ENCODE measurements at places on chromosomes 7 and 10. TPM values are rescaled to one million over a fixed set of nuclear protein-coding genes. Genes with fewer than 3 reads are reported as not detected.

- DNase-seq: no peak
- no peak overlapping the region for H3K4me3 ChIP-seq
Measured at GRCh38 chr7:142094861-142095260, 16.7 kb upstream of the MGAM2 start.

- H3K36me3 ChIP-seq: no peaks in the 10 kb centered on the region
- H3K27me3 ChIP-seq: peaks cover 4% of the 10 kb centered on the region
- no peaks in the 10 kb centered on the region for H3K4me1 ChIP-seq
Measured at GRCh38 chr10:25294032-25294926, 119.5 kb downstream of the GPR158 start.

DNA sequence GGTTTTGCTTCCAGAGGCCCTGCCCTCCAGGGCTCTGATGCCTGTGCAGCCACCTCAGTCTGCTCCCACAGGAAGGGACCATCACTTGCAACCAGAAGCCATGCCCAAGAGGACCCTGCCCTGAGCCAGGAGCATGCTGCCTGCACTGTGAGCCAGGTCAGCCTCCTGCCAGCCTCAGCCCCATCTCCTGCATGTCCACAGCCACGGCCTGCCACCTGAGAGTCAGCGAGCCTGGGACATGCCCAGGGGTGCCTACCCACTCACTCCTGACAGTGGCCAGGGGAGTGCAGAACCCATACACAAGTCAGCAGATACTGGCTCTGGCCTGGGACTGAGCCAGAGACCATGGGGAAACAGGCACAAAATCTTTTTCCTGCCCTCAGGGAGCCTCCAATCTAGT lies 6.6 kb upstream of the KCP start:
- H3K4me3 ChIP-seq: no peak overlapping the region
- H3K27me3 ChIP-seq: peaks cover 3% of the 10 kb centered on the region
- no peaks in the 10 kb centered on the region for H3K36me3 ChIP-seq
- no peak for DNase-seq
- no peaks in the 10 kb centered on the region for H3K4me1 ChIP-seq

Gene PLEKHS1
- 0.09 TPM for total RNA-seq

GRCh38 chr10:69972981-69973397 lies 79.7 kb upstream of the MACROH2A2 start:
- no peaks in the 10 kb centered on the region for H3K36me3 ChIP-seq
- H3K27me3 ChIP-seq: no peaks in the 10 kb centered on the region
- no peak for DNase-seq
- H3K4me1 ChIP-seq: peaks cover 63% of the 10 kb centered on the region

Gene LRRC18
- not detected for total RNA-seq

Gene CALN1
- not detected for total RNA-seq

GRCh38 chr10:6912424-6912823 lies 332.3 kb upstream of the PRKCQ start:
- DNase-seq: peak; percentile 92
- peaks cover 18% of the 10 kb centered on the region for H3K4me1 ChIP-seq
- H3K36me3 ChIP-seq: no peaks in the 10 kb centered on the region
- peak overlapping the region; percentile 91 for H3K27ac ChIP-seq
- H3K4me3 ChIP-seq: no peak overlapping the region
- H3K27me3 ChIP-seq: no peaks in the 10 kb centered on the region

- peaks cover 34% of the 10 kb centered on the region for H3K4me1 ChIP-seq
- H3K27ac ChIP-seq: no peak overlapping the region
- H3K36me3 ChIP-seq: no peaks in the 10 kb centered on the region
Measured at GRCh38 chr10:77877441-77878344, 48.9 kb downstream of the DLG5 start.

DNA sequence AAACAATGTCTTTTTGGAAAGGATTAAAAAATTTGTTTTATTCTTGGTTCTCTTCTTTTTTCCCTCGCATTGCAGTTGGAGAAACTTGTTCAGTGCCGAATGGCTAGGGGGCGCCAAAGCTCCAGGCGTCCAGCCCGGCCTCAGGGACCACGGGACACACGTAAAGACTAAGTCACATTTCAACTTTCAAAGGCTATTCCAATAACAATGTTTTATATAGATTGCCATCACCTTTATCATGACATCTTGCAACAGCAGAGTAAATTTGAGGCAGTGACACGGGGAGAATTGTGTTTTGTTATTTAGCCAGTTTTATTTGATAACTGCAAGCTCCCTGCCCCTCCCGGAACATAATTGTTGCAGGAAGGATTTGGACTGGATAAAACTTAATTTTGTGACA lies 2.2 kb upstream of the IGFBP3 start:
- peaks cover 69% of the 10 kb centered on the region for H3K27me3 ChIP-seq
- DNase-seq: peak; percentile 72
- H3K36me3 ChIP-seq: no peaks in the 10 kb centered on the region
- no peak overlapping the region for H3K4me3 ChIP-seq
- peaks cover 5% of the 10 kb centered on the region for H3K4me1 ChIP-seq

Gene PTF1A
- not detected for total RNA-seq

GRCh38 chr7:1541431-1542162 lies 11.1 kb downstream of the MAFK start:
- DNase-seq: no peak
- peaks cover 16% of the 10 kb centered on the region for H3K4me1 ChIP-seq
- no peak overlapping the region for H3K27ac ChIP-seq
- no peaks in the 10 kb centered on the region for H3K27me3 ChIP-seq
- no peak overlapping the region for H3K4me3 ChIP-seq

Gene NCAPG2
- total RNA-seq: 129 TPM

- no peak overlapping the region for H3K27ac ChIP-seq
- no peaks in the 10 kb centered on the region for H3K4me1 ChIP-seq
- no peaks in the 10 kb centered on the region for H3K27me3 ChIP-seq
- no peaks in the 10 kb centered on the region for H3K36me3 ChIP-seq
- H3K4me3 ChIP-seq: no peak overlapping the region
- no peak for DNase-seq
Measured at GRCh38 chr7:9200626-9201025, 767.2 kb downstream of the NXPH1 start.

Gene CDH23
- 49.7 TPM for total RNA-seq

GRCh38 chr7:16627236-16627635 lies 18.3 kb downstream of the ANKMY2 start:
- no peak overlapping the region for H3K4me3 ChIP-seq
- DNase-seq: no peak
- no peaks in the 10 kb centered on the region for H3K27me3 ChIP-seq
- no peak overlapping the region for H3K27ac ChIP-seq

DNA sequence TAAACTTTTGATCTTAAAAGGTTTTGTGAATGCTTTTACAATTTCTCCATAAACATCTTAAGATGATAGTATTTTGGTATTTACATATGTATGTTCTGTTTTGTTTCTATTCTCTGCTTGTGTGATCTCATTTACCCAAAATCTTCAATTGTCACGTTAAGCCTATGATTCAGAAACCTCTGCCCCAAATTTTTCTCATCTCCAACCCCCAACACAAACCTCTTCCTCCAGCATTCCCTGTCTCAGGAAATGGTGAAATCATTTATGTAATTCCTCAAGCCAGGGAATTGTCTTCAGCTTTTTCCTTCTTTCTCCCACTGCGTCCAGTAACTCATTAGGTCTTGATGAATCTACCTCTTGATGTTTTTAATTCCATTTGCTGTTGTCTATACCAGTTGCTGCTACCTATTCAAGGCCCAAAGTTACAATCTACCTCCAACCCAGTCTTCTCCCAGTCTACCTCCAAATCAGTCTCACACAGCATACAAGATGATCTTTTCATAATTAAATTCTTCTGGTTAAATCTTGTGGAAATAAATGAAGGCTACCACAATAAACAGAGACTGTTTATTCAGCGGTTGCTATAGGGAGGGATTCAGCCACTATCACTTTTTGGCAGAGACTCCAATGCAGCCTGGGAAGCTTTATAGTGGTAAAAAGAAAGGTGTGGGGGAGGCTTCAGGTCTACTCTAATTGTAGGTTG lies 5.8 kb downstream of the CFAP69 start:
- H3K4me3 ChIP-seq: no peak overlapping the region
- no peak for DNase-seq
- H3K36me3 ChIP-seq: no peaks in the 10 kb centered on the region
- H3K27me3 ChIP-seq: no peaks in the 10 kb centered on the region
- H3K27ac ChIP-seq: no peak overlapping the region
- H3K4me1 ChIP-seq: peaks cover under 1% of the 10 kb centered on the region

GRCh38 chr7:66140924-66141323 lies 26.3 kb downstream of the CRCP start:
- H3K27ac ChIP-seq: no peak overlapping the region
- peaks cover 43% of the 10 kb centered on the region for H3K36me3 ChIP-seq
- H3K27me3 ChIP-seq: no peaks in the 10 kb centered on the region

DNA sequence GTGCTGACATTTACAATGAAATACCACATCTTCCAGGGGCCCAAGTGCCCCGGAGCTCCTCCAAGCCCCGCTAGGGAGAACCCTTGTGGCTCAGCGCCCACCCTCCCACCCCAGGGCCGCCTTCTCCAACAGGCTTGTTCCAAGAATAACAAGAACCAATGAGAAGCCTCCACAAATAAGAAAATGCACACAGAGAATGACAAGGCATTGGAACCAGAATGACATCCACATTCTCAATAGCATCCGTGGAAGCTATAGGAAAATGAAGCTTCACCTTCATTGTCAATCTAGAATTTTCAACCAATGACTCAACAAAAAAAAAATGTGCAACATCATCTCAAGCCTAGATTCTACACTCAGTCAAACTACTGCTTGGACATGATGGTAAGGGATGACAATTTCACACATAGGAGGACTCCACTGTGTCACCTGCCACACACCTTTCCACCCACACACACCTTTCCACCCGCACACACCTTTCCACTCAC lies 50.4 kb upstream of the PPP2R2D start:
- no peaks in the 10 kb centered on the region for H3K27me3 ChIP-seq
- peak; percentile 56 for DNase-seq
- H3K4me1 ChIP-seq: no peaks in the 10 kb centered on the region
- H3K36me3 ChIP-seq: no peaks in the 10 kb centered on the region
- no peak overlapping the region for H3K4me3 ChIP-seq
- no peak overlapping the region for H3K27ac ChIP-seq

Gene CLDN3
- not detected for total RNA-seq

DNA sequence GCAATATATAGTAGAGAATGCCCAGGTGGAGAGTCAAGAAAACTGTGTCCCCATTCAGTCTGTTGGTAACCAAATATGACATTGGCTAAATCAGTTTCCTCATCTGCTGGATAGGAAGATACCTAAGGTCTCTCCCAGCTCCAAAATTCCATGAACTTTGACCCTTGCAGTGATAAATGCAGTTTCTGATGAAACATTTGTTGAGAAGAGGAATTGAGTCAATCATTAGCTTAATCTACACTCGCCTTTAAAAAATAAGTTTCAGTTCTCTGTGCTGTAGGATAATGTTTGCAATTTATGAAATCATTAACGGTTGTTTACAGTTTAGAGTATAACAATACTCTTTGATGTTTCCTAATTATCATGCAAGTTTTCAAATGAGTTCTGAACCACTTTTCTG lies 38.0 kb upstream of the SLC25A13 start:
- H3K27ac ChIP-seq: no peak overlapping the region
- H3K36me3 ChIP-seq: no peaks in the 10 kb centered on the region
- no peaks in the 10 kb centered on the region for H3K27me3 ChIP-seq
- no peak overlapping the region for H3K4me3 ChIP-seq

GRCh38 chr7:137873979-137874777 lies 27.4 kb upstream of the DGKI start:
- no peaks in the 10 kb centered on the region for H3K27me3 ChIP-seq
- H3K36me3 ChIP-seq: no peaks in the 10 kb centered on the region
- H3K27ac ChIP-seq: no peak overlapping the region

Gene CRTAC1
- total RNA-seq: not detected

Gene TYW1B
- 2.6 TPM for total RNA-seq

Gene CDHR3
- 13.9 TPM for total RNA-seq
